ENCODE measurements at places on chromosomes 2 and 18.

DNA sequence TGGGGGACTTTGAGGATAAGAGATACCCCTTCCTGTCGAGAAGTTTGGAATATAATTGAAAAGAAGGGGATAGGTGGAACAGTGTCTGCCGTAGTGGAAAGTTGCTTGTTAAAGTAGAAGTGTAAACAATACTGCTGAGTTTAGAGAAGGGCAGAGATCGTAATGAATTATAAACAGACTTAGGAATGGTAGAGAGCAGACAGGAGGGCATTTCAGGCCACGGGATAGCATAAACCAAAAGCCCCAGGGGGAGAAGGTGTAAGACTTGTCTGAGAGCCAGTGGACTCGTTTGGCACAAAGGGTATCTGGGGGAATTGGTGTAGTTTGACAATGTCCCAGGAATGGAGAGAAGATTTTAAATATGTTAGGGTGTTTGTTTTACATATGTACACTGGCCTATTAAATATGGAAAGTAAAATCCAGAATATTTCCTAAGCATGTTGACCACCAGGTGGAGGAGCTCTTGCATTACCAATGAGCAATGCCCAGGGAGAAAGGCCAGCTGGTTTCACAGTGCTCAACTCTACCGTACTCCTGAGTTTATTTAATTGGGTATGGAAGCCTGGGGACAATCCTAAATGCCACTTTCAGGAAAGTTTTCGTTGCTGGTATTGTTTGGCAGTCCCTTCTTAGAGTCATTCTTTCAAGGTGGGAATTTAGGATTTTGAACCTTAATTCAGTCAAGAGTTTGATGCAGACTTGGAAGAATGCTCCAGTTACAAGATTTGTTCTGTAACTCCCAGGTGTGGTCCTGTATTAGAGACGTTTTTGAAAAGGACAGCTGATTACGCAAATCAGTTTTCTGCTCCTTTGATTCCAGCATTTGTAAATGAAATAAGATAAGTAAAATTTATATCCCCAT, 7.5 kb downstream of the COPS8 start:
- no peak for DNase-seq

DNA sequence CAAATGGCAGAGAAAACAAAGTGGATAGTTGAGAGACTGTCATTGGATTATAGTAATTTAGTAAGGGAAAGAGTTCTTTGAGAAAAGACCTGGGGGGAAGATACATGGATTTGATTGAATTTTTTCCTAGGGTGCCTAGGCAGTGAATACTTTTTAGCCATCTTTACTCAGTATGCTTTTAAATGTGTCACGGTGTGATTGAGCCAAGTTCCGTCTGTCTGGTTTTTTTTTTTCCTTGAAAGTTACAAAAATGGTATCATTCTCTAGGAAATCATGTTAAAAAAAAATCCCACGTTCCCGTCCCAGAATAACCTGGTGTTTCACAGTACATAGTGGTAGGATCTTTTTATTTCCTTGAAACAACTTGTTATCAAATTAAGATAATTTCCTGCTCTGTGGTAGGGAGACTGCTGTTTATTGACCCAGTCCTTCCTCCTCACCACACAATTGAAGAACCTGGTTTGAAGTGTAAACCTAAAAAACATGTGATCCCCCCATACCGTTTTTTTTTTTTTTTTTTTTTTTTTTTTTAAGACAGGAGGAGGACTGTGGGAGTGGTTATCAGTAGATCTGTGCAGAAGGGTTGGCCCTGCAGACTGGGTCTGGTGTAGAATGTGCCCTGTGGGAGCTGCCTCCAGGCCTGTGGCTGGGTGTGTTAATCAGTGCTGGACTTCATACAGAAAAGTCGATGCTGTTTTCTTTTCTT, 55.1 kb downstream of the DGKD start:
- DNase-seq = no peak

DNA sequence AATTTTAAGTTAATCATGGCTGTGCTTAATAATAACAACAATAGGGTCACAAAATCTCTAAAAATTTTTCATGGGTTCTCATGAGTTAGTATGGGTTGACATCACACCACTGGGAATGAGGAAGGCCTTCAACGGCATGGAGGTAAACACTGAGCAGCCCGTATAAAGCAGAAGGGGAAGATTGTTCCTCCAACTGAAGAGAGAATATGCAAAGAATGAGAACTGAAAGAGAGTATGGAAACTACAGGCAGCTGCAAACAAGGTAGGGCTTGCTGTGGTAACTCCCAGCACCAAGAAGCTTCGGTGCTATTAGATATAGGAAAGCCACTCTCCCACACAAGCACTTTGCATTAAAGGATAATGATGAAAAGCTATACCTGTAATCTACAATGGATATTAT, 1242.3 kb upstream of the CELF4 start:
- no peak for DNase-seq

GRCh38 chr2:11446733-11447248, 19.2 kb downstream of the E2F6 start:
- DNase-seq = peak; percentile 80

- peak; percentile 63 for DNase-seq
Measured at GRCh38 chr2:224357098-224357901, 44.6 kb downstream of the FAM124B start.

DNA sequence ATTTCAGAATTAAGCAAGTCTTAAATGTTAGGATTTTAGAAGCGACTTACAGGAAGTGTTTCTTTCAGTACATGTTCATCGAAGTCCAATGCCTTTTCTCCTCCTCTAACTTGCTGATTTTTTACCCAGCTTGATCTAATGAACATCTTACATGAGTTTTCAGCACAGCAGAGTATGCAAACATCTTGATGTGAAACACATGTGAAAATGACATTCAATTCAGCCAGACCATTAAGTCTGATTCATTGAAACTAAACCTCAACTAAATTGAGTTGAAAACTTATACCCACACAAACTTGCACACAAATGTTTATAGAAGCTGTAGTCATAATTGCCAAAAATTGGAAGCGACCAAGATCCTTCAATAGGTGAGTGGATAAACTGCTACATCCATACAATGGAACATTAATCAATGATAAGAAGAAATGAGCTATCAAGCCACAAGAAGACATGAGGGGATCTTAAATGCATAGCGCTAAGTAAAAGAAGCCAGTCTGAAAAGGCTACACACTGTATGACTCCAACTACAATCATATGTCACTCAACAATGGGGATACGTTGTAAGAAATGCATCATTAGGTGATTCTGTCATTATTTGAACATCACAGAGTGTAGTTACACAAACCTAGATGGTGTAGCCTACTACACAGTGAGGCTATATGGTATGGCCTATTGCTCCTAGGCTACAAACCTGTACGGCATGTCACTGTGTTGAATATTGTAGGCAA, 18.5 kb downstream of the PSTPIP2 start:
- no peak for DNase-seq

DNA sequence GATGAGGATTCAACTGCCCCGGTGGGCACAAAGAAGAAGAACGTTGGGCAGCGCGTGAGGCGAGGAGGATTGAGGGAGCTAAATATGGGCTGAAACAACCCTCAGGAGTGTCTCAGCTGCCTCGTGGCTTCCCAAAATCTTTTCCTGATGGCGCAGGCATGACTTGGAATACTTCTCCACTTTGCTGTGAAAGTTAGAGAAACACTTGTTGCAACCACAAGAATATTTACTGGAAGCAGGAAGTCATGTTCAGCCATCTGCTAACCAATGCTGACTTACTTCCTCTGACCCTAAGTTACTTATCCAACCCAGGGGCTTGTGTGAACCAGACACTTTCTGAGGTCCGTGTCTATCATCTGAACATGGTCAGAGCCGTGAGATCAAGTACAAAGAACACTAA, 148.8 kb downstream of the ARL4C start:
- no peak for DNase-seq

- DNase-seq = no peak
Measured at GRCh38 chr2:56266761-56267414, 83.1 kb downstream of the CCDC85A start.

All from iPS-NIHi11 (cell line).